ENCODE measurements at places on chromosomes 7 and 10.

DNA sequence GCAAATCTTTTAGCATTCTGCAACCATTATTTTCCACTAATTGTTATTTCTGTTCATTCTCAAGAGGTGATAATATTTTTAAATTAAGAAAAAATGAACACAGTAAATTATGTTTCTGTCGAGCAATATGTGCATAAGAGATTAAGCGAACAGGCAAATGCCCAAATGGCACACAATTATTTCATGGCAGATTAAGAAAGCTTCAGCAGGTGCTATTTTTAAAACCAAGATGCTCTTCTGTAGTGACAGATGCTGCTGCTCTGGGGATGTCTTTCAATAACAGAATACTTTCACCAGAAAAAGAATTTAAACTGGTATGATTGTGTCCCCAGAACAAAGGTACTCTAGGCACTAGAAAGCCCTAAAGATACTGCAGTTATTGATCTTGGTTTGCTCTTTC is 412.7 kb upstream of the SORCS1 start:
- DNase-seq, result no peak

DNA sequence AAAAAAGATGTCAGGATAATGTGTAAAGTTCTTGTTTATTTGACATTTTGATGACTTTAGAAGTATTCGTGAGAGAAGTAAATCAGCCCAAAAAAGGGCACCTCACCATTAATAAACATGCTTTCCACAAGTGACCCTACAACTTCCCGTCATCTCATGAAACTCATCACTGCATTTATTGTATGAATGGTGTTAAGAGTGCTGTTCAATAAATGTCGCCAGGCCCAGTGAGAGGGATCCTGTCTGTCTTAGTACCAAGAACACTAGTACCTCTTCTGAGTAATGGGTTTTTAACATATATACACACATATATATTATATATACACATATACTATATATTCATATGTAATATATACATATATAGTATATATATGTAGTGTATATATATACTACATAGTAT is 61.9 kb downstream of the TMEM26 start:
- no peak for DNase-seq

DNA sequence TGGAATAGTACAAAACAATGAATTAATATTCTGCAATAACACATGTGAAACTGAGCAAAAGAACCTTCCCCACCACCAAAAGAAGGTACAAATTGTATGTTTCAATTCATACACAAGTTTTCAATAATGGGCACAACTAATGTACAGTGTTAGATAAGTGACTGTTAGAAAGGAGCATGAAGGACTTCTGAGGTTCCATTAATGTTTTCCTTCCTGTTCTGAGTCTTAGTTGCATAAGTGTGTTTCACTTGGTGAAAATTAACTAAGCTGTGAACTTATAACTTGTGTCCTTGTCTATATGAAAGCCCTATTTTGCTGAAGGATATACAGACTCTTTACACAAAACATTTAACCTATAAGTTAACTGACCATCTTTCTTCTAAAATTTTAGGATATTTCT is 8.2 kb downstream of the GSAP start:
- DNase-seq, result no peak

GRCh38 chr10:114389426-114389825 is 14.9 kb downstream of the AFAP1L2 start:
- DNase-seq, result no peak

DNA sequence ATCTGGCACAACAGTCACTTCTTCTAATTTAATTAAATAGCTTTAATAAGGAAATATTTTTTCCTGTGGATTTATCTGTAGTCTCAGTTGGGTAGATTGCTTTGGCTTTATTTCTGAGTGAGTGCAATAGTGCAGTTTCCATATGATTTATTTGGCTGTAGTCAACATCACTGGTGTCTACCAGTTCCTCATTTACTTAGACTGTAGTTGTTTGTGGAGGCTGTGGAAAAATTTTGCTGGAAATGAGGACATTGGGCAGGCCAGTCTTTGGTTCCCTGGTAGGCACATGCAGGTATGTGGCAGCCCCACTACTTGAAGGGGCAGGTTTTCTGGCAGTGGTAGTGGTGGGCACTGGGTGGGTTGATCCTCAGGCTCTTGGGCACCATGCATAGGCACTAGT is 15.5 kb downstream of the TAS2R40 start:
- DNase-seq, result no peak

GRCh38 chr10:16907687-16908086 is 90.5 kb upstream of the RSU1 start:
- DNase-seq, result no peak

DNA sequence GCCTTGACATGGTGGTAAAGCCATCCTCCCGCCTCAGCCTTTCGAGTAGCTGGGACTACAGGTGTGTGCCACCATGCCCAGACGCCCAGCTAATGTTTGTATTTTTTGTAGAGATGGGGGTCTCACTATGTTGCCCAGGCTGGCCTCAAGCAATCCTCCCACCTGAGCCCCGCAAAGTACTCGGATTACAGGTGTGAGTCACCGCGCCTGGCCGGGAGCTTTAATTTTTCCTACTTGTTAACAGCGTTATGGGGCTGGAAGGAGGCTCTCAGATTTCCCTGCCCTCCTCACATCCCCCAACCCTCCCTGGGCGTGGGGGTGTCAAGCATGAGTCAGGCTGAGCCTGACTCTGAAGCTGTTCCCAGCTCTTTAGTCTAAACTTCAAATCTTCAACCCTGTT is 8.3 kb downstream of the ALKBH4 start:
- no peak for DNase-seq

- no peak for DNase-seq
These were observed 199.7 kb downstream of the TNS3 start for GRCh38 chr7:47382200-47382599.

- no peak for DNase-seq
These were observed 8.2 kb upstream of the PTTG1IP2 start for GRCh38 chr7:90461219-90461618.

DNA sequence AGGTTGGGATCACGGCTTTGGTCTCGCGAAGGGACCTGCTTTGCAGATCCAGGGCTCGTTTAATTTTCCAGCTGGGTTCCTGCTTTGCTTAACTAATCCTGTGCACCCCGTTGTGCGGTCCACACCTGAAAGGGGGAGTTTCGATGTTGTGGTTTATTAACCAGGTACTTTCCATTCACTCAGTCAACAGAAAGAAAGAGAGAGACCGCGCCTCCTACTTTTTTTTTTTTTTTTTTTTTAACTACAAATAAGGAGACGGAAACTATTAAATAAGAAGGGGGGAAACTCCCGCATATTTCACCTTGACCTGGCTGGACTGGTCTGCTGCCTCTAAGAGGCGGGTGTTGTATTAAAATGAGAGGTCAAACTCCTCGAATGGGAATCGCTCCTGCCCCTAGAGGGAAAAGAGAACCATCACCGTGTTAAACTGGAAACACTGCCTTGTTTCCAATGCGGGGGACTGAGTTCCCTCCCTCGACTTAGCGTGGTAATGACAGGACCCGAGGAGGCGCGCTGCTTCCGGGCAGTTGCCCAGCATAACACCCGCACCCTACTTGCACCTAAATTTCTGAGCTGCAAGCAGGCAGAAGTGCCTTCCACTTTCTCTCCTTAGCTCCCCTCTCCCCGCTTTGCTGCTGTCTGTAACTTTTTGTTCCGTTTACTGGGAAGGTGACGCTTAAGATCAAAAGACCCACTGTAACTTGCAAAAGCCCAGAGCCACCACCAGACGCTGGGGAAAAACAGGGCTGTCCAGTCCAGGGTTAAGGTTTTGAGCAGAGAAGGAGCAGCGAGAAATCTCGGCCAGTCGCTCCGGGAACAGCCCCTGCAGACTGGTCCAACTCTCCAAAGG is 1.1 kb upstream of the ITGB8 start:
- no peak for DNase-seq

DNA sequence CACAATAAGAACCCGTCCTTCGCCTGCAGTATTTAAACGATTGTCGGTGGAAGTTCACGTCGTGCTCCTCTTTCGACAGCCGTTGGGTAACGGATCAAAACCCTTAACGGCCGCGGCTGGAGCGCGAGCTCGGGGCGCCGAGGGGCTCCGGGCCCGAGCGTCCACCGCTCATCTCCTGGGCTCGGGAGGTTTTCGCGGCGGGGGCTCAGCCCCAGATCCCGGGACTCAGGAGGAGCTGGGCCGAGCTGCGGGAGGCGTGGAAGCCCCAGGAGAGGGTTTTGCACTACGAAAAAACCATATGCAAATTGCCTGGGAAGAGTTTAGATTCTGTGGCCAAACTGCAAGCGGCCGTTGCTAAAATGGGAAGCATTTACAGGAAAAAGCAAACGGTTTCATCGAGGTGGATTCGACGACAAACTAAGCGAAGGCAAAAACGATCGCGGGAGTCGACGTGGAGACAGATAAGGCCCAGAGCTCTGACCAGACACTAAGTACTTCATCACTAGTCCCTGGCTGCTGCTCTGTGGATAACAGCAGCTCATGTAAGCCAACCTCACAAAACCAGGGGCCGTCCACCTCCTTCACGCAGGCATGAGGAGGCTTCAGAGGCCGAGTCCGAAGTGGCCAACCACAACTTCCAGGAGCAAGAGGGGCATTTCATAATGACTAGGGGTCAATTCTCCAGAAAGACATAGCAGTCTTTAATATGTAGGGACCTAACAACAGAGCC is 129.7 kb downstream of the MARCHF5 start:
- no peak for DNase-seq

- no peak for DNase-seq
These were observed 9.4 kb downstream of the ADAM8 start for GRCh38 chr10:133267293-133267692.

GRCh38 chr10:60399328-60399727 is 9.7 kb upstream of the ANK3 start:
- no peak for DNase-seq

All from activated CD4-positive, alpha-beta T cell treated with anti-CD3 and anti-CD28 coated beads, Interleukin-2, amount 50 U/mL, for 4 hours (primary cell).